ENCODE measurements at places on chromosomes 16 and 17.

DNA sequence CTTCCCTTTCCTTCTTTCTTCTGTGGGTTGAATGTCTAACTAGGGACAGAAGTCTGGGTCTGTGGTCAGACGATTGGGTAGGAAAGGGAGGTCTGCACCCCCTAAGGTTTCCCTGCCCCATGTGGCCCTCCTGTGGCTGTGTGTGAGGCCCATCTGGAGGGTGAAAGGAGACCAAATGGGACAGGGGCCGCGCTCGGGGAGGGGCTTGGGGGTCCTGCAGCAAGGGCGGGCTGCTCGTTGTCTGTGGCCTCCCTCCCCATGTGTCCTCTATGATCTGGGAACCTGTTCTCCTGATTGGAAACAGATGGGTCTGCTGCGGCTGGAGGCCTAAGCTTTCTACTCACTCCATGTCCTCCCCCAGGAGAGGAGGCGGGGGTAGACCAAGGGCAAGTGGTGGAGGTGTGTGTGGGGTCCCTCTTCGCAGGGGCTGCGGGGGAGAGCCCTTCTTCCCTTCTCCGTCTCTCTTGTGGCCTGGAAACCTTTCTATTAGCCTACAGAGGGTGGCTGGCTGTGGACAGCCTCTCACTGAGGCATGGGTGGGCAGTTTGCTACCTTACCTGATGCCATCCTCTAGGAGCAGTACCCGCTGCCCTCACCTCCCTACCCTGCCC is 18.6 kb downstream of the IGFBP4 start:
- DNase-seq: no peak

DNA sequence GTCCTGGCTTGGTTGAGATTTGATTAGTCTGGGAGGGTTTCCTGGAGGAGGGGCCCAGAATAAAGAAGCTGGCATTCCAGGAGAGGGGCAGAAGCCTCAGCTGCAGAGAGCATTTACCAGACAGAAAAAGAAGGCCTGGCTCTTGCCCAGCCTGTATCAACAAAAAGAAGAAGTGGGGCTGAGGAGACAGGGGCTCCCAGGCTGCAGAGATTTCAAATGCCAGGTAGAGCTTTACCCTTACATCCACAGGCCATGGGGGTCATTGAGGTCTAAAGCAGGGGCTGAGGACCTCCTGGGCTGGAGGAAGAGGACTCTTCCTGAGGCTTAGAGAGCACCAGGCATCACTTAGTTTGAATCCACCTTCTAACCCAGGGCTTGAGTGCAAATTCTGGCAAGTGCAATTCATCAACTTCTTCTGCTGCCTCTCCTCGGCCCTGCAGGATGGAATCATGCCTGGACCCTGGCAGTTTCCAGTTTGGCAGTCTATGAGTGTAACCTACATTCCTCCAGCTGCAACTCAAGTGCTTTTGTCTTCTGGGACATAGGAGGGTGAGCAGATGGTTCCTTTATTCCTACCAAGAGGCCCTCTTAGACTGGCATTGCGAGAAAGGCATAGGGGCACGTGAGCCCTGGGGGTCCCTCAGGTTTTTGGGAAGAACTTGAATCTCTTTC is 15.3 kb downstream of the CA7 start:
- no peak for DNase-seq

DNA sequence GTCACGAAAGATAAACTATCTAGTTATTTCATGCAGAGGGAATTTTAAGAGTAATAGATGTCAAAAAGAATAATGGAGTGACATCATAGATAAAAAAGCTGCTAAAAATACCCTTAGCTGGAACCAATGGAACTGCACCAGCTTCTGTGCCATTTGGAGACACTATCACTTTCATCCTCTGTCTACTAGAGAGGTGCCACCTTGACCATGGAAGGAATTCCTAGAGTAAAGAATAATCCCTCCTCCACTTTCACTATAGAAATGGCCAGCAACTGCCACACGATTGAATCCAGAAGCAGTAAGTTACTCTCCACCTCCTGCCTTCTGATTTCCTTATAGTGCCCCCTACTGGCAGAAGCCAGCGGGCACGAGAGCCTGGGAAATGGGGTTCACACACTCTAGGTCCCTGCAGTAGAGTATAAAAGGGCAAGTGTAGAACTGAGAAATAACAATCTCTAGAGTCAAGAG is 2.8 kb upstream of the ALDH3A2 start:
- no peak for DNase-seq

DNA sequence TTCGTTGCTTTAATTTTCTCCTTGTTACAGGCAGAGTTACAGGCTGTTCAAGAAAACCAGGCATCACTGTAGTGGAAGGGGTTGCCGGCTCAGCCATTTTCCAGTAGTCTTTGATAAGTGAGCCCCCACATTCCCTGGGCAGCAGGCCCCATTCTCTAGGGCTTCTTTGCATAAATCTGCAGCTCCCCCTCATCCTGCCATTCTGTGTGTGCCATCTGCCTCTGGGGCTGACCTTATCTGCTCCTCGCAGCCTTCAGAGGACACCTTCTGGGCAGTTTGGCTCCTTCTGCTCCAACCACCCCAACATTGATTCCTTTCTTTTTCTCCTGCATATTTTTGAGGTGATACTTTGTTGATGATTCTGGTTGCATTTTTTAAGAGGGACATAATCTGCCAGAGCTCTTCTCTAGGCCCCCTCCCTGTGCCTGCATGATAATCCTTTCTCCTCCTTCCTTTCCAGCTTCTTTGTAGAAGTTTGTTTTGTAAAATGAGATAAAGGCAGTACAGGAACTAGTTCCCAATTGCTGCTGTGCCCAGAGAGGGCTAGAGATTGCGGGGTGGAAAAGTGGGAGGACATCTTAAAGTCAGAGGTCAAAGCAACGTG is 17.1 kb downstream of the RND2 start:
- DNase-seq: no peak

DNA sequence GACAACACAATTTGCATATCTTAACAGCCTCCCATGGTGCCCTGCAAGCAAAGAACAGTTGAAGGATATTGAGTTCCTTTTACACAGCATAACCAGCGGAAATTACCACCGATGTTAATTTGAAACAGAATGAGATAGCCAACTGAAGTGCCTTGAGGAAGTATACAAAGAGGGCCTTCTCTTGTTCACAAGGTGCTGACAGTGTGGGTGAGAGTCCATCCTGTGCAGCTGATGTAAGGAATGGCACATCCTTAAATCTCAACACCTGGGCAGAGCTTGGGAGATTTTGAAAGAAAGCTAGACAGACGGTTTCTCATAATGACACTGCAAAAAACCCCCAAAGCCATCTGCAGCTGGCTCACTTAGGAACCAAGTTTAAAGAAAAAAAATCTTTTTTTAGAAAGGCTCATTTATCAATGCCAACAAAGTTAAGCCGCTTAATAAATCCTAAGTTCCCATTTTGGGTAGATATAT is 818.6 kb downstream of the KCNJ2 start:
- DNase-seq: no peak

- DNase-seq: no peak
Measured at GRCh38 chr16:31090540-31090939, 1.8 kb upstream of the PRSS53 start.

DNA sequence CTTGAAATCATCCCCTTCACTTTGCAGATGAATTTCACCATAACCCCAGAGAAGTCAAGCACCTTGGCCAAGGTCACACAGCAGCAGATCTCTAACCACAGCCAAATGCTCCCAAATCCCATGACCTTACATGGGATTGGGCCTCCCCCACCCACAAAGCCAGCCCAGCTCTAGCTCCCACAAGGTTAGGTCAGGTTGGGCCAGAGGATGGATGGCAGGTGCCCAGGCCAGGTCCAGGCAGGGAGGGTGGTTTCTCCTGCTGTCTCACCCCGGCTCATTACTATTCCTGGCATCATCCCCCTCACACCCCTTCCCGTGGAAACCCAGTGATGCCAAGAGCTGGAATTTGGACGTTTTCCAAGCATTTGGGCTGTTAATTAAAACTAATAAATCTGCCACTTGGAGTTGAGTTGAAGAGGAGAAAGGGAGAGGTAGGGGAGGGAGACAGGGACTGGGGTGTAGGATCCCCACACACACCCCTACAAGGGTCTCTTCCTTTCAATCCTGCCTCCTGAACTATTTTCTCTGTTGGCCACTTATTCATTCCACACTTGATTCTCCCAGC is 181.6 kb downstream of the TMEM132E start:
- no peak for DNase-seq

DNA sequence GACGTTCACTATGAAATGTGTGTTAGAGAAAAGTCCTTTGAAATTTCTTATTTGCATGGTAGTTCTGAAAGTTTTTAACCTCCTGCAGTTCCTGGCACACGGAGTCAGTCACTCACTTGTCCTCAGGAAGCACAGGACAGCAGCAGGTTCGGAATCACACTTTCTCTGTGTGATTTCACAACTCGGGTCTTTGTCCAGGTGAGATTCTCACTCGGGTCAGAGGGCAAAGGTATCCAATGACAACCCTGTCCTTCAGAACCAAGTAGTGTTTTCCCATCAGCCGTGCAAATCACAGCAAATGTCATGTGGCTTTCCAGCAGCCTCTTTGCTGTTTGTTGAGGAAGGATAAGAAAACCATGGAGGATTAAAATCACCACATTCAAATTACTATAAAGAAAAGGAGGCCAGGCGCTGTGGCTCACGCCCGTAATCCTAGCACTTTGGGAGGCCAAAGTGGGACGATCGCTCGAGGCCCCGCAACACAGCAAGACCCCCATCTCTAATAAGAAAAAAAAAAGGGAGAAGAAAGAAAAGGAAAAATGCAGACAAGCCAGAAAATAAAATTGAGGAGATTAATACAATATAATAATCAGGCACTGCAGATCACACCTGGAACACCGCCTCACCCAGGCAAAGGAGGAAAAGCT is 22.0 kb downstream of the ADCY9 start:
- no peak for DNase-seq

- no peak for DNase-seq
Measured at GRCh38 chr16:67443265-67443664, 12.3 kb downstream of the HSD11B2 start.

- DNase-seq: no peak
Measured at GRCh38 chr16:72626623-72627022, 421.3 kb downstream of the ZFHX3 start.

DNA sequence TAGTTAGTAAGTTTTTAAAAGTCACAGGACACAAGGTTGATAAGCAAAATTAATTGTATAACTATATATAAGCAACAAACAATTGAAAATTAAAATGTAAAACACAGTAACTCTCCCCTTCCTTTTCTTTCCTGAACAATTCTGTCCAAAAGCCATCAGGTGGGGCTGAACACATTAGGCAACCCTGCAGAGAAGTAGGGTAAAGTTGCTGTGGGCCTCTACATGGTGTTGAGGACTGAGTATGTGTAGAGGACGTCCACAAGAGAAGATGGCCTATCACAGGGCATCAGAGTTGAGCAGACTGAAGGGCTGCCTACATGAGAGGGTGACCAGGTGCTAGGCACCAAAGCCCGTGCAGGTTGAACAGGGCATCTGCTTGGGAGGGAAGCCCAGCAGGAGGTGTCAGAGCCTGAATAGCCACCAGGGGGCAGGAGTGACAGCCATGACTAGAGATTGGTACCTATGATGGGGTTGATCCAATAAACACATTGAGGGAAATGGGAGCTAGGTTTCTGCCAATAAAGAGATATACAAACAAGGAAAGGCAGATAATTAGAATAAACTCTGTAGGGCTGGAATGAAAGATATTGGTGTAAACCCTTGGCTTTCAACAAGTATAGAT is 415.1 kb downstream of the NPIPA8 start:
- DNase-seq: no peak

GRCh38 chr17:46154151-46154816 is 38.9 kb downstream of the KANSL1 start:
- no peak for DNase-seq

DNA sequence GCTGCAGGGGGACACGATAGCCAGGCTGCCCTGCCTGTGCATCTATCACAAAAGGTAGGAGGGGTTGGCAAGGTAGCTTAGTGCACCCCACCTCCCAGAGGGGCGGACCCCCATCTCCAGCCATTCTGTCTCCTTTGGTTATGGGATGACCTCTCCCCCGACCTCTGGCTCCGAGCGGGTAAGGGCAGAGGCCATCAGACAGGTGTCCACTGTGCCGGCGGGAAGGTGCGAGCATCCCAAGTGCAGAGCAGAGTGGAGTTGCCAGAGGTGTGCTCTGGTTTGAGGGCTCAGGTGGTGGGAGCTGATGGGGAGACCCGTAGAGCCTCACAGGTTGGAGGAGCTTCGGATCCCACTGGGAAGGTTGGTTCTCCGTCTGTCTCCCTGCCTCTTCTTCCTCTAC is 11.7 kb downstream of the LDHD start:
- no peak for DNase-seq

GRCh38 chr17:19647697-19648474 is 665 bp upstream of the ALDH3A2 start:
- DNase-seq: no peak

GRCh38 chr16:54460263-54460860 is 173.8 kb upstream of the IRX3 start:
- DNase-seq: no peak

- DNase-seq: no peak
Measured at GRCh38 chr17:62681939-62682381, 54.5 kb downstream of the MRC2 start.

DNA sequence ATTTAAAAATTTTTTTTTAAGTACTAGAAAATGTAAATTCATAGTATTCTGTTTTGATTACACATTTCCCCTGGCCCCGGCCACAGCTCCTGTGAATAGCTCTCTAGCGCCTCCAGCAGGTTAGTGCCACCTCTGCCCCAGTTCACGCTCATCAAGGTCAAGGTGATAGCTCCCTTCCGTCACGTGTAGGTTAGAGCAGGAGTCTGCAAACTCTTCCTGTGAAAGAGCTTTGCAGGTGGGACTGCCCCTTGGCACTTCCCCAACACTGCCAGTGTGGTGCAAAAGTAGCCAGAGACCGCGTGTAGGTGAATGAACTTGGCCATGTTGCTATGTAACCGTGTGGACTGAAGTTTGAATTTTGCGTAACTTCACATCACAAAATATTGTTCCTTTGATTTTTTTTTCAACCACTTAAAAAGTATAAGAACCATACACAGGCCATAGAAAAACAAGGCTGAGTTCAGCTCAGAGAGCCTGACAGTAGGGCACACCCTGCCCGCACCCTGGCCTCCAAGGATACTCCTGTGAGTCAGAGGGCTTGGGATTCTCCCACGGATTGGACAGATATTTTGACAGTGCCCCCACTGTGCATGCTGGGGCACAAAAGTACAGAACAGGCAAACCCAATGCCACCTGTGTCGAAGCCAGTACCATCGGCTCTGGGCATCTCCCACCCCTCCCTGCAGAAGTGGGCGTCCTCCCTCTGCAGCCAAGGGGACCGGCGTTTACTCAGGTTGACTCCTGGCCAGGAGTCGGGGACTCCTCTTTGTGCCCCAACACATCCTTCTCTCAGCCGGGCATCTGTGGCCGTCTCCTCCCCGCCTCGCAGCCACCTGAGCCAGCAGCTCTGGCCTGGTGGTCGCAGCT is 92.0 kb upstream of the CHMP6 start:
- DNase-seq: no peak

DNA sequence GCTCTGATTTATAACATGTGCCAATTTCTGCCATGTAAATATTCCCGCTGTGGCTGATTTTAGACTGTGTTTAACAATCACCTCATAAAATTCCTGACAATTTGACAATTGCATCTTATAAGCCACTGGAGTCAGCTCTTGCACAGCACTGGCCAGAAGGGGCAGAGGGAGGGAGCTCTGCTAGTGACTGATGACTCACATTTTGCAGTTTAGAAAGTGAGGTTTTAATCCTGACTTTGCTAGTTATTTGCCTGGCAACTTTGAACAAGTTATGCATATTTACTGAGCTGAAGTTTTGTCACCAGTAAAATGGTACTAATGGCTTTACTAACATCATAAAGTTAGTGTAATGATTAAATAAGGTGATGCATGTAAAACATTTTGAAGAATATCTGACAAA is 452.3 kb downstream of the CNTNAP4 start:
- no peak for DNase-seq
